Aorta (tissue), 5 donors: ENCODE measurements at places on chromosomes 12 and 14. TPM values are rescaled to one million over a fixed set of nuclear protein-coding genes. Genes with fewer than 3 reads are reported as not detected.

- no peak overlapping the region for H3K4me3 ChIP-seq
- H3K36me3 ChIP-seq, result no peaks in the 10 kb centered on the region
- no peaks in the 10 kb centered on the region for H3K4me1 ChIP-seq
- no peaks in the 10 kb centered on the region for H3K27me3 ChIP-seq
These were observed 48.1 kb upstream of the DUSP6 start for GRCh38 chr12:89400415-89400814.

DNA sequence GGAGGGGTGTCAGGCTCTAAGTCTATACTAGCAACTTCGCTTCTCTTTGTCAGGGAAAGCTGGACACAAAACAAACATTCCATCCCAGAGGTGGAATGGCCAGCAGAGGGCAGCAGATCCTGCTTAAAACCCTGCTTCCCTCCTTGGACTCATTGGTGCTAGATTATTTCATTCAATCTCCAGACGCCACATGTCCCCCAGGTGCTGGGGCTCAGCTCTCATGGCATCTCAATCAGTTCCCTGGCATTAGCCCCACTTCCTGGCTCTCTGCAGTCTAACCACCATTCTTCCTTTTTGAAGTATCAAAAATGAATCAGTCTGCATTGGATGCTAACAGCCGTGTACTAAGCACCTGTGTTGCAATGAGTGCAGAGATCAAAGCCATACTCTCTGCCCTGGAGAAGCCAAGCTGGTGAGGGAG, 8.1 kb upstream of the PPP1R1A start:
- H3K4me3 ChIP-seq, result no peak overlapping the region
- DNase-seq, result peak; percentile 89
- no peak overlapping the region for H3K27ac ChIP-seq
- H3K27me3 ChIP-seq, result no peaks in the 10 kb centered on the region

GRCh38 chr12:77324416-77324762, 259.0 kb upstream of the E2F7 start:
- DNase-seq, result no peak
- H3K27me3 ChIP-seq, result no peaks in the 10 kb centered on the region
- H3K27ac ChIP-seq, result no peak overlapping the region

PLBD1 gene
- 11.6 TPM for total RNA-seq

HAL gene
- total RNA-seq, result 1.4 TPM

C14orf132 gene
- 39.1 TPM for total RNA-seq

SLC38A4 gene
- 0.65 TPM for total RNA-seq

DNA sequence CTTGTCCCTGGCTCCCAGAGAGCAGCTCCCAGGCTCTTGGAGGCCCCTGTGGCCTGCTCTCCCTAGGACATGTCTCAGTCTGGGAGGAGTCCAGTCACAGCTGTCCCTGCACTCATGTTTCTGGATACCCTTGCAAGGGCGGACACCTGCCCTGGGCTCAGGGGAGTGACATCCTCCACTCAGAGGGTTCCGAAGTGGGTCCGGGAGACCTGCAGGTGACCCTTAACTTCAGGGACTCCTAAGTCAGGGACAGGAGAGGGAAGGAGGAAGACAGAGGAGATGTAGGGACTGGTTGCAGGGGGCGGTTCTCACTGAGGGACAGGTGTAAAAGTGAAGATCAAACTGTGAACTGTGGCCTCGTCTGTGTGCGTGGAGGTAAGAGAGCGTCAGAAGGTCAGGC, 37.6 kb downstream of the CACNA2D4 start:
- H3K36me3 ChIP-seq, result no peaks in the 10 kb centered on the region
- no peaks in the 10 kb centered on the region for H3K27me3 ChIP-seq
- H3K27ac ChIP-seq, result no peak overlapping the region
- no peak for DNase-seq
- H3K4me1 ChIP-seq, result no peaks in the 10 kb centered on the region

GRCh38 chr12:6361834-6362233, 13.5 kb downstream of the SCNN1A start:
- H3K27me3 ChIP-seq, result no peaks in the 10 kb centered on the region
- DNase-seq, result peak; percentile 84
- no peaks in the 10 kb centered on the region for H3K36me3 ChIP-seq
- no peak overlapping the region for H3K27ac ChIP-seq
- H3K4me1 ChIP-seq, result no peaks in the 10 kb centered on the region

DNA sequence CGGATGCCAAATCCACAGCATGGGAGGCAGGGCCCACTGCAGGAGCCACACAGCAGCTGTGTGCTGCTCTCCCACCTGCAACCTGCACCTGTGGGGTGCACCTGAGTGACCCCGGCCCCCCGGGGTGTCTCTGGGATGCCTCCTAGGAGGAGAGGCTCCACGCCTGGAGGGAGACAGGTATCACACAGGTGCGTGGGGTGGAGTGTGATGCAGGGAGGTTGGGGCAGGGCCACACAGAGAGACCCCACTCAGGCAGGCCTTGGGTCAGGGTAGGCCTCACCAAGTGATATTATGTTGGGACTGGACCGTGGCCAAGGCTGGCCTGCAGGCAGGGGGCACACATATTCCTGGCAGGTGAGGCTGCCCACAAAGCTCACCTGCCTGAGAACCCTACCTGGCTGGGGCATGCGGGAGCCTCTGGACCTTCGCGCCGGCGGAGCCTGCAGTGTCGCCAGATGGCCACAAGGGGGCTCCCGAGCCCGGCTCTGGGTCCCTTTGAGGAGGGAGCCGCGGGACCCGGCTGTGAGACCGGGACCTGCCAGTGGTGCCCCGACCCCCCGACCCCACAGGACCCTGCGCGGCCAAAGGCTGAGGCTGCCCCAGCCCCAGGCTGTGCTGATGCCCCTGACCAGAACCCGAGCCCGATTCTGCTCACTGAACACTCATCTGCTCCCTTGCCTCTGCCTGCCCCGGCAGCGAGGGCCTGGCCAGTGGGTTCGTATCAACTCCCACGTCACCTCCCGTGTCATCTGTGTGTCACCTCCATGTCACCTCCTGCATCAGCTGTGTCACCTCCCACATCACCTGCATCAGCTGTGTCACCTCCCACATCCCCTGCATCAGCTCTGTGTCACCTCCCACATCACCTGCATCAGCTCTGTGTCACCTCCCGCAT, 11.4 kb downstream of the TMEM121 start:
- DNase-seq, result peak; percentile 85
- no peak overlapping the region for H3K27ac ChIP-seq
- H3K27me3 ChIP-seq, result no peaks in the 10 kb centered on the region
- no peak overlapping the region for H3K4me3 ChIP-seq

GRCh38 chr14:104144453-104144790, 6.0 kb downstream of the KIF26A start:
- H3K36me3 ChIP-seq, result no peaks in the 10 kb centered on the region
- no peaks in the 10 kb centered on the region for H3K27me3 ChIP-seq
- no peak overlapping the region for H3K4me3 ChIP-seq
- no peak for DNase-seq
- no peak overlapping the region for H3K27ac ChIP-seq

B4GALNT3 gene
- total RNA-seq, result 17.4 TPM

DNA sequence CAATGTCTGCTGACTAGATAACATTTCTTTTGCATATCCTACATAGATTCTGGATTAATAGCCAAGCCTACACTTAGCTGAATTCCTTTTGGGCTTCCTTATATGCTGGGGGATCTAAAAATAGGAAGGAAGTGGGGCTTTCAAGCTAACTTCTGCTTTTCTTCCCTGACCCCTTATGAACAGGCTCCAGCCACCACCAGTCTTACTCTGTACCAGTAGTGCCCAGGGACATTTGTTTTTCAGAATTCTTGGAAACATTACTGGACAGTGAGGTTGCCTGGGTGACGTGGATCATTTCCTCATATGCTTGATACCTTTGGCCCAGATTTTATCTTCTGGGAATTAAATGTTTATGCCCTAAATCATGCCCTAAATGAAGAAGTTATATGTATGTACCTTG, 55.9 kb upstream of the SRRM4 start:
- no peak overlapping the region for H3K27ac ChIP-seq
- H3K4me3 ChIP-seq, result no peak overlapping the region
- peaks cover 2% of the 10 kb centered on the region for H3K27me3 ChIP-seq
- DNase-seq, result no peak
- H3K36me3 ChIP-seq, result no peaks in the 10 kb centered on the region

DIO3 gene
- 5.8 TPM for total RNA-seq

DNA sequence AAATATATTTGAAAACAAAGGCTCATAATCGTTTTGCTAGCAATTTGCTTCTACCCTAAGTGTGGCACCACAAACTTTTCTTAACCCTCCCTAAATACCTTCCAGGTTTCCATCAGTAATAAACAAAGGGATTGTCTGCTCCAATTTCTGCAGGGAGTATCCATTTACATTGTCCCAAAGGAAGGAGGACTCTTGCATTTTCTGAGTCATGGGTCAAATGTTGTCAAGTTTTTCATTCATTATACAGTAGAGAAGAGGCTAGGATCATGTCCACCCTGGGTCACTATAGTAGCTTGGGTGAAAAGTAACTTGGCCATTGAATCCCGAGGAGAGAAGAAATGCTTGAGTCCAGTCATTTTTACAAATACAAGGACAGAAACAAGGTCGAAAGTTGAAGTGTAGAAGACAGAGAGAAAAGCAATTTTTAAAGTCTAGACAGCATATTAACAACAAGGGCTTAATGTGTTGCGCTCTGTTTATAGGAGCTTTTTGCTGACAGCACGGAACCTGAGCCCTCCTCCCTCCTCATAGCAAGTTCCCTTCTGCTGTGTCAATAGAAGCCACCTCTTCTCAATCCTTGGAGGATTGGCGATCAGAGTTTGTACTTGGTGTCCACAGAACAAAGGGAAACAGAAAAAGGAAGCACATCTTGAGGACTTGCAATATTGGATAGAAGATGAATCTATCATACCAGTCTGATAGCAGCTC, 53.1 kb downstream of the TMEM30B start:
- no peaks in the 10 kb centered on the region for H3K4me1 ChIP-seq
- no peak overlapping the region for H3K27ac ChIP-seq
- H3K36me3 ChIP-seq, result no peaks in the 10 kb centered on the region
- no peaks in the 10 kb centered on the region for H3K27me3 ChIP-seq
- DNase-seq, result no peak

HOTAIR gene
- 9.7 TPM for total RNA-seq

DENND5B gene
- total RNA-seq, result 22.5 TPM

COPZ1 gene
- total RNA-seq, result 72.1 TPM

GRCh38 chr12:59182191-59182590, 261.9 kb upstream of the LRIG3 start:
- DNase-seq, result no peak
- H3K36me3 ChIP-seq, result no peaks in the 10 kb centered on the region
- H3K27me3 ChIP-seq, result peaks cover 1% of the 10 kb centered on the region

MRPS35 gene
- 24.3 TPM for total RNA-seq

GRCh38 chr12:127984386-127985055, 282.4 kb upstream of the TMEM132C start:
- no peak overlapping the region for H3K27ac ChIP-seq
- no peak overlapping the region for H3K4me3 ChIP-seq
- no peaks in the 10 kb centered on the region for H3K4me1 ChIP-seq

GRCh38 chr12:70706611-70707010, 69.4 kb upstream of the PTPRB start:
- no peaks in the 10 kb centered on the region for H3K36me3 ChIP-seq
- no peak for DNase-seq
- no peaks in the 10 kb centered on the region for H3K4me1 ChIP-seq
- H3K4me3 ChIP-seq, result no peak overlapping the region

DNA sequence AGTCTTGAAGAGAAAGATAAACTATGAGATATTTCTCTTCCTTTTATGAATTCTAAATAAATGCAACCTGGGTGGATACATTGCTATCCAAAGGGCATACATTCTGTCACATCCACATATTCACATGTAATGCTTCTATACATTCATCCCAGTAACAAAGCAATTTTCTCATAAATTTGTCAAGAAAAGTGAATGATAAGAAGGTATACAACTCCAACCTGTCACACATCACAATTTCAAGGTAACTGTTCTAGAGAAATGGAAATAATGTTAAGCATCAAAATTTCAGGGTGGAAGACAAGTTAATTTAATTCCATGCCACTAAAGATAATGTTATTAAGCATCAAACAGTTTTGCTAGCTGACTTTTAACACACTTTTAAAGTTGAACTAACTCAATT, 212.9 kb downstream of the SYT10 start:
- no peak overlapping the region for H3K4me3 ChIP-seq
- H3K36me3 ChIP-seq, result no peaks in the 10 kb centered on the region
- H3K27ac ChIP-seq, result no peak overlapping the region
- no peaks in the 10 kb centered on the region for H3K4me1 ChIP-seq

BICDL1 gene
- total RNA-seq, result 1.7 TPM

DNA sequence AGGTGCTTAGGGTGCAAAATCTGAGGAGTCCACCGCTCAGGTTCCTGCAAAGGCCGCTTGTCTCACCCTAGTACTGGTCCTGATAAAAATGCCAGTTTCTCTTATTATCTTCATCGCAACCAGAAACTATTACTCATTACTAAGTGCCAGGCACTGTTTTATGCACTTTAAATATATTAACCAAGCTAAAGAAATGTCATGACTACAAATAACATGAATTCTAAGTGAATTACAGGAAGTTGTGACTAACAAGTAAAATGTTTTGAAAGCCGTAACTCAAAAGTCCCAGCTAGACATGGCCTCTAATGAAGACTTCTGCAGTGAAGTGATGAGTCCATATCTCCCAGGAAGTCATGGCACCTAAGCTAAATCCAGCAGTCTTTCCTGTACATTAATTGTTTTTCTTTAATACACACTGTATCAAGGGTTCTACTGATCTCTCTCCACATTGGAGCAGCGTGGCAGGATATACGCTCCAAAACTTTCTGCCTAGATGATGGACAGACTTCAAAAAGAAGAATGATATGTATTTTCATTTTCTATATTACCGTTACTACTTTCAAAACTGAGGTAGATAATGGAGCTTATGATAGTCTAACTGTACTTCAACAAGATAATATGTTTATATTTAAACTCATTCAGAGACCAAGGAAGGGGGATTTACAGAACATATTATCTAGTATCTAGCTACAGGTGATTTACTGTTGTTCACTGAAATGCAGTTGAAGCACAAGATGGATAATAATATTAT, 117.3 kb upstream of the ARID2 start:
- H3K27ac ChIP-seq, result no peak overlapping the region
- H3K27me3 ChIP-seq, result no peaks in the 10 kb centered on the region
- H3K4me1 ChIP-seq, result no peaks in the 10 kb centered on the region
- no peaks in the 10 kb centered on the region for H3K36me3 ChIP-seq

KRT85 gene
- not detected for total RNA-seq

DNA sequence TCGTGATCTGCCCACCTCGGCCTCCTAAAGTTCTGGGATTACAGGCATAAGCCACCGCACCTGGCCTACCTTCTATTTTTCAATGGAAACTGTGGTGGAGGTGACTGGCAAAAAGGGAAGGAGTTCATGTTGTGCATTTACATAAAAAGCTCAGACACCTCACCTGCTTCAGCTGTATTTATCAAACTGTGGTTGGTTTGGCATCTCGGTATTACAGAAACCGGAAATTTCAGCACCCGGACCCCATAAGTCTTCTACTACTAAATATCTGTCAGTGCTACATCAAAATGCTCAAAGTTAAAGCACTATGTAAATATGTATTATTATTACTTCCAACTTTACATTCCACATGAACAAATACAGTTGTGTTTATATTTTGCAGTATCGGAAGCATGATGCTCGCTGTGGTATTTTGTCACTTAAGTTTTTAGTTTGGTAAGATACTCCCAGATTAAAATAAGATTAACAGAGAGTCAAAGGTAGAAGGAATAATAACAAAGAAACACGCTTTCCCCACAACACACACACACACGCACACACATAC, 95.4 kb downstream of the ITPR2 start:
- no peak for DNase-seq
- H3K4me1 ChIP-seq, result no peaks in the 10 kb centered on the region
- no peak overlapping the region for H3K27ac ChIP-seq
- no peaks in the 10 kb centered on the region for H3K27me3 ChIP-seq
- no peaks in the 10 kb centered on the region for H3K36me3 ChIP-seq
